ENCODE measurements at places on chromosomes 16 and 17. TPM values are rescaled to one million over a fixed set of nuclear protein-coding genes. Genes with fewer than 3 reads are reported as not detected.

- no peak for DNase-seq
Measured at GRCh38 chr17:11869680-11870394, 127.4 kb downstream of the ZNF18 start.

- no peak for DNase-seq
Measured at GRCh38 chr16:1075546-1075945, 3.0 kb downstream of the SSTR5 start.

DNA sequence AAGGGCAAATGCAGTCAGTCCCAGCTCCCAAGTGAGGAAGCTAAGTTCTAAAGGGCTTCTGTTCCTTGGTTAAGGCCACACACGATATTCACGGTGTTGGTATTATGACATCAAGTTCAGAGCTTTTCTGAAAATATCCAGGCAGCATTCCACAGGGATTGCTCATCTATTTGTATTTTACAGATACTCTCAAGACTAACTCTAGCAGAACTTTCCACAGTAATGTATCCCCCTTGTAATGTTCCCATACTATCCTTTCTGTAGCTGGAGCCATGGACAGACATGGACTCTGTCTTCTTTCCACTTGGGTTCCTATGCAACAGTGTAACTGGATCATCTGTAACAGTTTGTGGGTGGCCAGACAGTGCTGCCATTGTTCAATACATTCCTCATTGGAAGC, 13.5 kb downstream of the SDR42E1 start:
- no peak for DNase-seq

DNA sequence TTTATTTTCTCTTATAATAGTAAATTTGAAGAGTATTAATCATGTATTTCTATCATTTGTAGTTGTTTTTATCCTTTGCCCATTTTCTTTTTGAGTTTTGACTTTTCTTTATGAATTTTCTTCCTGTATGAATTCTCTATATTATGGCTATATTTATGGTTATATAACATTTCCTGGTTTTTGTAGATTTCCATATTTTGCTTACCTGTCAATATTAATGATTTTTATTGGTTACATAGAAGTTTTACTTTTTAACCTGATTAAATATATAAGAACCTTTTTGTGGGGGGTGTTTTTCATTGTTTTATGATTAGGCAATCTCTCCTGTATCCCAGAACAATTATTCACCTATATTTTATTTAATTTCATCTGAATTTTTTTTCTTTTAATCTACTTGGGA, 93.2 kb downstream of the AATF start:
- DNase-seq, result no peak

- peak; percentile 54 for DNase-seq
Measured at GRCh38 chr16:12901204-12901596, 198 bp upstream of the SHISA9 start.

DNA sequence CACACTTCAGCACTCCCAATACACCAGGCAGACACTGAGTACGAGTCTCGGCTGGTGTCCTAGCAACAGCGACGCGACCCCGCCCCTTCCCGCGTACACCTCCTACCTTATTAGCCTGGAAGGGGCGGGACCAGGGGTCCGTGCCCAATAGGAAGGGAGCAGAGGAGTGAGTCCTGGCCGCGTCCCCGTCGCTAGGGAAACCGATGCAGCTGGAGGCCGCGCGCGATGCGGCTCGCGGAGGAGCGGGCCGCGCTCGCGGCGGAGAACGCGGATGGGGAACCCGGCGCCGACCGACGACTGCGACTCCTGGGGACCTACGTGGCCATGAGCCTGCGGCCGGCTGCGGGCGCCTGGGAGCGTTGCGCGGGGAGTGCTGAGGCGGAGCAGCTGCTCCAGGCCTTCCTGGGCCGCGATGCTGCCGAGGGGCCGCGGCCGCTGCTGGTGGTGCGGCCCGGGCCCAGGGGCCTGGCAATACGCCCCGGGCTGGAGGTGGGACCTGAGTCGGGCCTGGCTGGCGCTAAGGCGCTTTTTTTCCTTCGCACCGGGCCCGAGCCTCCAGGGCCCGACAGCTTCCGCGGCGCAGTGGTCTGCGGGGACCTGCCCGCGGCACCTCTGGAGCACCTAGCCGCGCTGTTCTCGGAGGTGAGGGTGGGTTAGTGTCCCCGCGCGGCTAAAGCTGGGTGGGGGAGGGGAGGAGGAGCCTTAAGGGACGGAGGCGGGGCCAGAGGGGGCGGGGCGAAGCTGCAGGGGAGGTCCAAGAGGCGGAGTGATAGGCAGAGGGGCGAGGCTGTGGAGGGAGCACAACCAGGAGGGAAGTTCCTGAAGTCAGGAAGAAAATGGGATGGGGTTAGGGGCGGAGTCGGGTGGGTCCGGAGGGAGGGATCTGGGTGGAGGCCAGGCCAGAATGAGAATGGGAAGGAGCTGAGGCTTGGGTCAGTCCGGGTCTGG, at the start of gene DNAH9:
Gene DNAH9, plus strand, starts transcription at position 197 of the 948 bp plus-strand sequence. Its CDS starts 29 bp downstream, at position 226.
- peak; percentile 97 for DNase-seq

DNA sequence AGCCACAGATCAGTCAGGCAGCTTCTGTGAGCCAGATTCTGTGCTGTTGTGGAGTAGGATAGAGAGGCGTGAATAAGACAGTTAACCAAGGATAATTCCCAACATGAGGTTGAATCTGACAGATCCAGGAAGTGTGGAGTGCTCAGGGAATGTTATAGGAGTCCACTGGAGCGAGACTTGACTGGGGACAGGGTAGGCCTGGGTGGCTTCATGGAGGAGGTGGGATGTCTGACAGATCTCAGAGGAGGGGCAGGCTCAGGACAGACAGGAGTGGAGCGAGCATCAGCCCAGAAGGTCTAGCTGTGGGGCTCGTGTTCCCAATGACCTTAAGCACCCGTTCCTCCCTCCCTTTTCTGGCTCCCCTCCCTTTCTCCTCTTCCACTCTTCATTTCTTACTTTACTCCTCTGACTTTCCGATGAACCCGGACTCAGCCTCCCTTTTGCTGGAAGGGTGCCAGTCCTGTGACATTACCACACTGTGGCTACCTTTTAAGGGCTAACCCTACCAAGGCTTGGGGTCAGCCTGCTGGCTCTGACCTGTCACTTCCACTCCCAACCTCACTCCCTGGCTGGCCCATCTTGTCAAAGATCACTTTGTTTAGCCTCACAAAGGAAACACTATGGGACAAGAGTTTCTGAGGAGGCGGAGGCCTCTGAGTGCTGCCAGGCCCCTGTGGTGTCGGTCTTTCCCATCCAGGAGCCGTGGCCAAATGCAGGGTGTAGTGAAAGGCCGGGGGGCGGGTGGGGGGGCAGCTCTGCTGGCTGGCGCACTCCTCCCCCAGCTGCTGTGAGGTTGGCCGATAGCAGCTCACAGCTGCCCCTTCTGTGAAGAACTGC, 28.5 kb upstream of the EFCAB13 start:
- no peak for DNase-seq

GRCh38 chr17:48545539-48545938, 630 bp upstream of the HOXB2 start:
- DNase-seq, result no peak

DNA sequence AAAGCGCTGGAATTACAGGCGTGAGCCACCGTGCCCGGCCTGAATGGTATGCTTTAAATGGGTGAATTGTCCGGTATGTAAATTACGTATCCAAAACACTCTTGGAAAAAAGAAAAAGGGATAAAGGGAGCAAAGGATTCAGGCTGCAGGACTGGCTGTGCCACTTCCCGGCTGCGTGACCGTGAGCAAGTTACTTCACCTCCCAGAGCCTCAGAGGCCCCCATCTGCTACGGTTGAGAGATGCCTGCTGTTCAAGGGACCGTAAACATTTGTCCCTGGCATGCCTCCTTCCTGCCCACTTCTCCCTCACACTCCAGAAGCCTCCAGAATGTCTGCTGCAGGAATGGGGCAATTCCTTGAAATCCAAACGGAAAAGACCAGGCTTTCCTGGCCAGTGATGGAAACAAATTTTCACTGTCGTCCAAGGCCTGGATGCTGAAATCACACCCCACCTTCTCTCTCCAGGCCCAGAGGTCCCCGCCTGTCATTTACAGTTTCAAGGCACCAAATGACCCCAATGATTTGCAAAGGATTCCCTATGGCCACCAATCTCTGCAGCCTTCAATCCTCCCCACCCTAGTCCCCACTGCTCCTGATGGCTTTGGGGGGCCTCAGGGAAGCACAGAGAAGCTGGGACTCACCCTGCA, 22.9 kb upstream of the LITAF start:
- no peak for DNase-seq

- DNase-seq, result no peak
Measured at GRCh38 chr16:7921345-7921744, 588.7 kb downstream of the RBFOX1 start.

- no peak for DNase-seq
Measured at GRCh38 chr17:35645923-35646322, 58.8 kb downstream of the AP2B1 start.

GRCh38 chr16:71360378-71360777, 1.9 kb downstream of the CALB2 start:
- DNase-seq, result no peak

GRCh38 chr16:27225536-27226360, 22.4 kb downstream of the KDM8 start:
- peak; percentile 53 for DNase-seq

GRCh38 chr16:57233944-57234706, 10.9 kb upstream of the ARL2BP start:
- no peak for DNase-seq

- DNase-seq, result no peak
Measured at GRCh38 chr17:63309021-63309420, 137.1 kb downstream of the CYB561 start.

DNA sequence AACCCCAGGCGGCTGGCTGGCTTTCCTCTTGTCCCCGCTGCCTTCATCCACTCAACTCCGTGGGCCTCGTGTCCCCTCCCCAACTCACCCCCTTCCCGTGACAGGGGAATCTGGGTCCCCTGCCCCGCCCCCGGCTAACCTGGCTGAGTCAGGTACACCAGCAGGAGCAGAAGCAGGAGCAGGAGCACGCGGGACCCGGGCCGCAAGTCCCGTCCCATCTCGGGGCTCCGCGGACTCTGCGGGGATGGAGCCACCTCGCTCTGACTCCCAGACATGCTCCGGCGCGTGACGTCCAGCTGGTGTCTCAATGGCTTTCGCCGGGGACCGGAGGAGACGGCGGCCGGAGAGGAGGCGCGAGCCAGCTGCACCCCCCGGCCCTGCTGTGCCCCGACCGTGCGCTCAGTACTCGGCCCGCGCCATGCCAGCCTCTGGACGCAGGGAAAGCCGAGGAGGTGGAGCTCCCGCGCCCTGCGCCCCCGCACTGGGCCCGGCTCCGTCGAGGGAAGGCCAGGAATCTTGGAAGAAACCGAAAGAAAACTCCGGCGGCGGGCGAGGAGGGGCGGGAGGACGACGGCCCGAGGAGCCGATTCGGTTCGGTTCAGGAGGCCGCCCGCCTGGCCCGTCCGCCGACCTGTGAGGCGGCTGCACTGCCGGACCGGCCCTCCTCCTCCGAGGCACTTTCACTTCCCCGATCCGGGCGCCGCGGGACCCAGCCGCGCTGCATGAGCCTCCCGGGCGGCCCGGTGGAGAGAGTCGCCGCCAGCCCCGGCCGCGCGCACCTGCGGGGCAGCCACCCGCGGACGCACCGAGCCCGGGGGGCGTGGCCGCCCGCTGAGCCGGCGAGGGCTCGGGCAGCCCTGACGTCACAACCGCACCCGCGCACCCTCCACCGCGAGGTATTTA, at the start of the genes CXCL16 and ZMYND15:
Gene CXCL16, minus strand, starts transcription at position 807 of the 903 bp plus-strand sequence. Its CDS starts 589 bp downstream, at position 218.
Gene ZMYND15, plus strand, starts transcription at position 712 of the 903 bp plus-strand sequence. CDS start 716 bp downstream, outside the sequence.
- DNase-seq, result peak; percentile 92

FAM20A gene
- 81.3 TPM for total RNA-seq

JUP gene
- total RNA-seq, result 67.6 TPM
